Daoy (cell line): ENCODE measurements at places on chromosomes 7 and 10. TPM values are rescaled to one million over a fixed set of nuclear protein-coding genes. Genes with fewer than 3 reads are reported as not detected.

The EPHA1 gene
- total RNA-seq: 0.09 TPM in 1 of 2 replicates, not detected in the other

The SCART1 gene
- total RNA-seq: 0.06 and 0.40 TPM in 2 replicates

The RBM20 gene
- 0.06 and 9.4 TPM in 2 replicates for total RNA-seq

The CPA2 gene
- total RNA-seq: 0.11 TPM in 1 of 2 replicates, not detected in the other

The TMEM270 gene
- total RNA-seq: 0.69 and 1.5 TPM in 2 replicates

The VSTM4 gene
- 3.3 and 9.5 TPM in 2 replicates for total RNA-seq

The MAT1A gene
- total RNA-seq: 0.29 TPM in 1 of 2 replicates, not detected in the other

The HHEX gene
- not detected in 2 replicates for total RNA-seq

The KLLN gene
- total RNA-seq: 0.12 TPM in 1 of 2 replicates, not detected in the other

The RELN gene
- 1.7 and 2.4 TPM in 2 replicates for total RNA-seq

The GPR15LG gene
- total RNA-seq: not detected in 2 replicates

The LLCFC1 gene
- not detected in 2 replicates for total RNA-seq

The UNC5B gene
- total RNA-seq: 4.0 and 6.0 TPM in 2 replicates

The AKR1C2 gene
- total RNA-seq: 1.4 and 1.9 TPM in 2 replicates

The SFXN3 gene
- total RNA-seq: 14.7 and 32.1 TPM in 2 replicates

The LRIT1 gene
- not detected in 2 replicates for total RNA-seq

The ABHD11 gene
- total RNA-seq: 24.2 and 30.0 TPM in 2 replicates

The ITPRID1 gene
- total RNA-seq: not detected in 2 replicates

The PUS7 gene
- 61.0 and 65.1 TPM in 2 replicates for total RNA-seq

The RGR gene
- total RNA-seq: not detected in 2 replicates

The PTPRZ1 gene
- total RNA-seq: 0.12 and 0.17 TPM in 2 replicates

The SNX8 gene
- total RNA-seq: 10.3 and 20.6 TPM in 2 replicates

The EGR2 gene
- total RNA-seq: 1.4 and 3.1 TPM in 2 replicates

The RAB19 gene
- total RNA-seq: not detected in 2 replicates

The MMD2 gene
- not detected in 2 replicates for total RNA-seq

The BAZ1B gene
- total RNA-seq: 133 and 169 TPM in 2 replicates

The MYH16 gene
- 0.51 TPM in 1 of 2 replicates, not detected in the other for total RNA-seq

The AKAP9 gene
- total RNA-seq: 24.5 and 34.2 TPM in 2 replicates

The AZGP1 gene
- 0.29 and 0.74 TPM in 2 replicates for total RNA-seq
